Activated CD8-positive, alpha-beta T cell treated with anti-CD3 and anti-CD28 coated beads, Interleukin-2, amount 10 ng/mL, durations not matched to agents 7 days and 5 days (primary cell): ENCODE measurements at places on chromosomes 11 and 22. TPM values are rescaled to one million over a fixed set of nuclear protein-coding genes. Genes with fewer than 3 reads are reported as not detected.

CLDN5 gene
- not detected for total RNA-seq

BIRC3 gene
- 14.5 TPM for total RNA-seq

XKR3 gene
- total RNA-seq, result not detected

RASSF10 gene
- not detected for total RNA-seq

MMP12 gene
- not detected for total RNA-seq

GVQW3 gene
- total RNA-seq, result 4.0 TPM

SHANK2 gene
- total RNA-seq, result not detected

DNA sequence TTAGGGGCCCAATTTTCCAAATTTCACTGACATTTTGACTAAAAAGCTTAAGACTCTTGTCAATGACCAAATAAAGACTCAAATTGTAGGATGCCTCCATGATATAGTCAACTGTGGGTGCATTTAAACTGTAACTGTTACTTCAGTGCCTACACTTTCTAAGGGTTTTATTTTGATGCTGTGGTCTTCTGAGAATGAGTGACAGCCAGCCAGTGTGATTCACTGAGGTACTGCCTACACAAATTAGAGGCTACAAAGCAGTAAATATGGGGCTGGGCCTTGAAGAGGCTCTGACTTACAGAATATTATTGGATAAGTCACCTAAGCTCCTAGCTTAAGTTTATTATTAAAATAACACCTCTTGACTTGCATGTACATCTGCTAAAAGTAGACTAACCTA is 210.6 kb downstream of the SWAP70 start:
- no peaks in the 10 kb centered on the region for H3K36me3 ChIP-seq
- H3K4me1 ChIP-seq, result no peaks in the 10 kb centered on the region
- no peaks in the 10 kb centered on the region for H3K27me3 ChIP-seq
- DNase-seq, result no peak
- H3K4me3 ChIP-seq, result no peak overlapping the region

- H3K36me3 ChIP-seq, result no peaks in the 10 kb centered on the region
- H3K4me3 ChIP-seq, result no peak overlapping the region
- peaks cover 72% of the 10 kb centered on the region for H3K27me3 ChIP-seq
- peaks cover 6% of the 10 kb centered on the region for H3K4me1 ChIP-seq
- no peak for DNase-seq
- no peak overlapping the region for H3K27ac ChIP-seq
Observed at GRCh38 chr22:36816339-36816635, 548 bp downstream of the PVALB start.

DNA sequence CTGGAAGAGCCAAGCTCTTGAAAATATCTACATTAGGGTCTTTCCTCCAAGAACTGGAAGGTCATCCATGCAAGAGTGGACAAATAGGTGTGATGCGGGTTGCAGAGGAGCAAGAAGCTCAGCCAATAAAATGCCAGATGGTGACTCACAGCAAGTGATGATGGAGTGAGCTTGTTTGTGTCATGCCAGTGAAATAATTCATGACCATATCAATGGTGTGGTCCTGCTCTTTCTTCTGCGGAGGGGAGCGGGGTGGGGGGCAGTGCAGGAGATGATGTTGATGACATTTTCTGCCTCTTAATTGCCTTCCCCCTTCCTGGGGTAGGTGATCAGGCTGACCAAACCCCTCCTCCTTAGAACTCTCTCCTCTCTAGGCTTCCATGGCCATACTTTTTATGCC is 118.5 kb upstream of the TIMP3 start:
- no peaks in the 10 kb centered on the region for H3K36me3 ChIP-seq
- H3K27ac ChIP-seq, result no peak overlapping the region
- no peak for DNase-seq
- H3K4me3 ChIP-seq, result no peak overlapping the region

DNA sequence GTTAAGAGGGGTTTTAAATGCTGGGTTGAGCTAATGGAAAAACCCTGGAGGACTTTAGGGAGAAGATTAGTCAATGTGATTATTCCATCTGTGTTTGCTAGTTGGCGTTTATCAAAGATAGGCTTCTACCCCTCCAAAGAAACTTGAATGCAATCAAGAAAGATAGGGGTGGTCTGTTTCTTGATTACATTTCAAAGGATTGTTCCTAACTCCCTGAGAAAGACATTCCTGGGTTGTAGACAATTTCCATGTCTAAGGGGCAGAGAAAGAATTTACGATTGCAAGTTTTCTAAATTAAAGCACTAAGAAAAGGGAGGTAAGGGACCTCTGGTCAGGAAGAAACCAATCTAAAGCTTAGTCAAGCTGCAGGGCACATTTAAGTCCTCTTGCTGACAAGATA is 2268.7 kb downstream of the LRRC4C start:
- H3K4me3 ChIP-seq, result no peak overlapping the region
- no peak overlapping the region for H3K27ac ChIP-seq
- no peaks in the 10 kb centered on the region for H3K36me3 ChIP-seq
- no peak for DNase-seq
- no peaks in the 10 kb centered on the region for H3K4me1 ChIP-seq
- H3K27me3 ChIP-seq, result no peaks in the 10 kb centered on the region

- H3K4me3 ChIP-seq, result no peak overlapping the region
- H3K27ac ChIP-seq, result no peak overlapping the region
- no peaks in the 10 kb centered on the region for H3K4me1 ChIP-seq
- DNase-seq, result no peak
Observed at GRCh38 chr11:61611309-61611708, 30.4 kb upstream of the SYT7 start.

- H3K4me3 ChIP-seq, result no peak overlapping the region
- peak overlapping the region; percentile 49 for H3K27ac ChIP-seq
- H3K36me3 ChIP-seq, result peaks cover 25% of the 10 kb centered on the region
- peaks cover 54% of the 10 kb centered on the region for H3K4me1 ChIP-seq
Observed at GRCh38 chr22:24407884-24408283, 19.5 kb upstream of the ADORA2A start.

- no peaks in the 10 kb centered on the region for H3K4me1 ChIP-seq
- no peak overlapping the region for H3K27ac ChIP-seq
- peaks cover 49% of the 10 kb centered on the region for H3K36me3 ChIP-seq
- DNase-seq, result no peak
- H3K4me3 ChIP-seq, result no peak overlapping the region
Observed at GRCh38 chr11:68430801-68431200, 29.8 kb upstream of the PPP6R3 start.

- no peaks in the 10 kb centered on the region for H3K27me3 ChIP-seq
- no peaks in the 10 kb centered on the region for H3K36me3 ChIP-seq
- H3K4me3 ChIP-seq, result no peak overlapping the region
- no peaks in the 10 kb centered on the region for H3K4me1 ChIP-seq
- H3K27ac ChIP-seq, result no peak overlapping the region
Observed at GRCh38 chr11:1178201-1178885, 20.6 kb downstream of the MUC5AC start.

- H3K27me3 ChIP-seq, result peaks cover 11% of the 10 kb centered on the region
- H3K36me3 ChIP-seq, result peaks cover 2% of the 10 kb centered on the region
- no peak overlapping the region for H3K27ac ChIP-seq
- H3K4me3 ChIP-seq, result no peak overlapping the region
- no peaks in the 10 kb centered on the region for H3K4me1 ChIP-seq
- no peak for DNase-seq
Observed at GRCh38 chr11:67675058-67675747, 780 bp upstream of the ALDH3B2 start.

DNA sequence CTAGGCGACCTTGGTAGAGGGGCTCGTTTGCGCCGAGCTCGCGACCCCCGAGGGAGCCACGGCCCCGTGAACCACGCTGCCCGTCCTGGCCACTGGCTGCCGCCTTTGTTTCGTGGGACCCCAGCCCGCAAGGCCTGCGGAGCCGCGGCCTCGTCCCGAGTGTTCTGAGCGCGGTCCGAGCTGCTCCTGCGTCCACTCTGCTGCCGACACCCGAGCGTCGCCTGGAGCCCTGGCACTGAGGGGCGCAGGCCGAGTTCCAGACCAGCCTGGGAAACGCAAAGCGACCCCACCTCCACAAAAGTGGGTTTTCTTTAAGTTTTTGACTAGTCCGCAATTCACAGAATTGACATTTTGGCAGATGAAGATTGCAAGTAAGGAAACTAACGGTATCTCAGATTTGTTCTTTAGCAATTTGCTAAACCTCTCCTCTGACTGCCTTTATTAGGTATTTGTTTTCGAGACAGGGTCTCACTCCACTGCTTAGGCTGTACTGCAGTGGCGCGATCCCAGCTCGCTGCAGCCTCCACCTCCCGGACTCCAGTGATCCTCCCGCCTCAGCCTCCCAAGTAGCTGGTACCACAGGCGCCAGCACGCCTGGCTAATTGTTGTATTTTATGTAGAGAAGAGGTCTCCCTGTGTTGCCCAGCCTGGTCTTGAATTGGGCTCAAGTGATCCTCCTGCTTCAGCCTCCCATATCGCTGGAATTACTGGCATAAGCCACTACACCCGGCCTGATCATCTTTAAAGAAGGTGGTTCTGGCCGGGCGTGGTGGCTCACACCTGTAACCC is 879 bp upstream of the RNH1 start:
- peak overlapping the region; percentile 63 for H3K27ac ChIP-seq
- H3K27me3 ChIP-seq, result no peaks in the 10 kb centered on the region
- H3K36me3 ChIP-seq, result peaks cover 20% of the 10 kb centered on the region
- H3K4me1 ChIP-seq, result peaks cover 31% of the 10 kb centered on the region

DNA sequence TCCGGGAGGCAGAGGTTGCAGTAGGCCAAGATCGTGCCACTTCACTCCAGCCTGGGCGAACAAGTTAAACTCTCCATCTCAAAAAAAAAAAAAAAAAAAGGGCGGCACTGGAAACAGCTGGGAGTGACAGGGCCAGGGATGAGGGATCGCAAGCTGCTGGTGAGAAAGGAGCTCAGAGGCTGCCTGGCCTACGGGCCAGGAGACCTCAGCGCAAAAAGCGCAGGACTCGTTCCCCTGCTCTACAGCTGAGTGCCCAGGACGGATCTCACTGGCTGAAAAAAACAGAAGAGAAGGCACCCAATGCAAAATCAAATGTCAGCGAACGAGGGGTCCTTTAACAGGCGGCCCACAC is 650 bp upstream of the NUP50 start:
- peaks cover 62% of the 10 kb centered on the region for H3K4me1 ChIP-seq
- peak; percentile 42 for DNase-seq
- H3K27me3 ChIP-seq, result no peaks in the 10 kb centered on the region
- H3K4me3 ChIP-seq, result peak overlapping the region; percentile 94

GRCh38 chr11:109511598-109511997 is 89.6 kb downstream of the C11orf87 start:
- H3K27ac ChIP-seq, result no peak overlapping the region
- no peaks in the 10 kb centered on the region for H3K36me3 ChIP-seq
- DNase-seq, result no peak

DNA sequence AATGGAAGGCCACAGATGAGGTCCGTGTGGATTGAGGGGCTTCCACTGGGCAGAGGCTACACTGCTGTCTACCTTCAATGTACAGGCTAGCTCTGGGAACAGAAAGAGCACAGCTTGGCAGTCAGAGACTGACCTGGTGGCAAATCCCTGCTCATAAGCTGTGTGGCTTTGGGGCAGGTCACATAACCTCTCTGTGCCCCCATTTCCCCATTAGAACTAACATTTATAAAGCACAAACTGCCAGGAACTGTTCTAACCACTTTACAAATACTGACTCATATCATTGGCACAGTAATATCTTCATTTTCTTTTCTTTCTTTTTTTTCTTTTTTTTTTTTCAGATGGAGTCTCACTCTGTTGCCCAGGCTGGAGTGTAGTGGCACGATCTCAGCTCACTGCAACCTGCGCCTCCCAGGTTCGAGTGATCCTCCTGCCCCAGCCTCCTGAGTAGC is 3.1 kb downstream of the FOSL1 start:
- H3K36me3 ChIP-seq, result peaks cover 17% of the 10 kb centered on the region
- H3K27me3 ChIP-seq, result no peaks in the 10 kb centered on the region
- DNase-seq, result no peak
- H3K4me3 ChIP-seq, result no peak overlapping the region

DNA sequence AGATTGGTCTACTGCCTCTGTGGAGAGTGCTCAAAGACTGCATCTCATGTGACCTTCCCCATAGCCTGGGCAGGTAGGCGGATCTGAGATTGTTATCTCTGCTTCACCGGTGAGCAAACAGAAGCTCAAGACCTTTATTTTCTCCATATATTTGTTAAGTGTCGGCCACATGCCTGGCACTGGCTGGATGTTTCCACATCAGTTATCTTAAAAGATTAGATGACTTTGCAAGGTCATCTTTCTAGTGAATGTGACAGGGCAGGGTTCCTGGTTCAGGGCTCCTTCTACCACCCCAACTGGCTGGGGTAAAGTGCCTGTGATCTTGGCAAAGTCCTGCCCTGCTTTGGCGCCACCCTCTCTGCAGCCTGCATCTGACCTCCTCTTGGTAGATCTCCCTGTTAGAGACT is 125.0 kb downstream of the CCDC81 start:
- H3K27ac ChIP-seq, result no peak overlapping the region
- DNase-seq, result no peak
- H3K27me3 ChIP-seq, result no peaks in the 10 kb centered on the region
- H3K4me3 ChIP-seq, result no peak overlapping the region

DNA sequence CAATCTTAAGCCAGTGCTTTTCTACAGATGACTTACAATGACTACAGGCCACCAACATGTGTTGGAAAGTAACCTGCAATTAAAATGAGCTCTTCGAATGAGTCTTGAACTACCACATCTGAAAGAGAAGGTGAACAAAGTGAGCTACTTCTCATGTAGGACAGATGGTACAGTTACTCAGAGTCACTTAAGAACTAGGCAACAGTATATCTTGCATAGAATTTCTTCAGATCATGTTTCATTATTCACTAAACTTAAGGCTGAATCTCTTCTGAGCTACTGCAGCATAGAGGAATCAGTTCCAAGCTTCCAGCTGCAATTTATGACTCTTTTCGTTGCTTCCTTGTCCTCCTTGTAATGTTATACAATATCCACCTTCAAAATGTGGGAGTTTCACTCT is 270.9 kb downstream of the TTC28 start:
- H3K4me3 ChIP-seq, result no peak overlapping the region
- H3K27me3 ChIP-seq, result peaks cover 11% of the 10 kb centered on the region
- no peak for DNase-seq
- H3K4me1 ChIP-seq, result no peaks in the 10 kb centered on the region

DNA sequence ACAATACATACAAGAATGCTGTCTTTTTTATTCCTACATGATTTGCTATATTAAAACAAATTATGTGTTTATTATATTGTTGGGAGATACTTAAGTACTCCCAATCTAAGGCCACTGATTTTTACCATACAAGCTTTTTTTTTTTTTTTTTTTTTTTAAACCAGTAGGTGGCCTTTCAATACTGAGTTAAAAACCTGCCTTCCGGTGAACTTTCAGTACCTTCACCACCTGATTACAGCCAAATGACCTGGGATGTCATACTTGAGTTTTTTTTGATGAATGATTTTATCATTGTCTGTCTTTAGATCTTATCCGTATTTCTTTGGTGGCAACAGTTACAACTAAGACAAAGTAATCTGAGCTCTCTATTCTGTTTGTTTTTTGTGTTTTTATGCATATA is 94.0 kb upstream of the FOLH1 start:
- no peak for DNase-seq
- no peak overlapping the region for H3K4me3 ChIP-seq
- no peaks in the 10 kb centered on the region for H3K4me1 ChIP-seq
- H3K27ac ChIP-seq, result no peak overlapping the region
